ENCODE measurements at places on chromosomes 5 and 9.

GRCh38 chr9:21974722-21975409 is 19.3 kb downstream of the CDKN2A start:
- DNase-seq, result no peak

DNA sequence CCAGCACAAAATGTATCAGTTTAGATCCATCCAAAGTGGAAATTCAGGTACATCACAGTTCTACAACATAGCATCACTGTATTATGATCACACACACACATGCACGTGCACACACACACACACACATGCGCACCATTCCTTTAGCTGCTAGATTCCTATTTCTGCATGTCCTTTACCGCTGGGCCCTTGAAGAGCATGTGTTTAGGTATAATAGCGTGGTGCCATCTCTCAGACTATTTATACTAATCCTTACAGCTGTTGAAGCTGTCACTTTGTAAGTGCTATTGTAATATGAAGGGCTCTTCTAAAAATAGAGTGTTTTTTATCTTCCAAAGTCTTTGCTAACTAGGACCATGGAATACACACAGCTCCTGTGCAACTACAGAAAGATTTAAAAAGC is 308.8 kb upstream of the TRPC7 start:
- no peak for DNase-seq

DNA sequence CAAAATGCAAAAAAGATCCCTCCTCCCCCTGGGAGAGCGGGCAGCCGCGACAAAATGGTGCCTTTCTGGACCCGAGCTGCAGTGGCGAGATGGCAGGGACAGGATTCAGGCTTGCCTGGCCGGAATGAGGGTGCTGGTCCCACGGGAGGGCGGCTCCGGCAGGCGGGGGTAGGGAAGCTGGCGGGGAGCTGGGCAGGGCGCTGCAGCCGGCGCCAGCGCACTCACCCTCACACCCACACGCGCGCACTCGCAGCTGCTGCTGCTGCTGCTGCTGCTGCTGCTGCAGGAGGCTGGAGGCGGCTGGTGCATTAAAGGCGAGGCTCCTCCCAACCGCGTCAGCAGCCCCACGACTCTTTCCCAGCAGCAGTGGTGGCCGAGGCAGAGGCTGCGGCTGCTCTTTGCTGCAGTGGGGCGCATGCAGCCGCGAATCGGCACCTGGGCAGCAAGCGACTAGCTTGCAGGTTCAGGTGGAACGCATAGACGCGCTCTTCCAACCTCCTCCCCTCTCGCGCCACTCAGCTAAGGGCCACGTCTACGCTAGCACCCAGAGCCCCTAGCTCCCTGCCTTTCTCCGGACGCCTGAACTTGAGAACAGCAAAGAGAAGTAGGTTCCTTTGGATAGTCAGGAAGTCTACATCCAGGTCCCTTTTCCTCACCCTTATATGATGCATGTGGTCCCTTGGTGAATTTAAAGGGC is at the start of gene PPP2R2B:
PPP2R2B (minus strand) TSS at position 282 of the 697 bp plus-strand sequence.
- DNase-seq, result peak; percentile 50

- DNase-seq, result peak; percentile 8
Observed at GRCh38 chr5:136027311-136027710, 1.5 kb upstream of the TGFBI start.

DNA sequence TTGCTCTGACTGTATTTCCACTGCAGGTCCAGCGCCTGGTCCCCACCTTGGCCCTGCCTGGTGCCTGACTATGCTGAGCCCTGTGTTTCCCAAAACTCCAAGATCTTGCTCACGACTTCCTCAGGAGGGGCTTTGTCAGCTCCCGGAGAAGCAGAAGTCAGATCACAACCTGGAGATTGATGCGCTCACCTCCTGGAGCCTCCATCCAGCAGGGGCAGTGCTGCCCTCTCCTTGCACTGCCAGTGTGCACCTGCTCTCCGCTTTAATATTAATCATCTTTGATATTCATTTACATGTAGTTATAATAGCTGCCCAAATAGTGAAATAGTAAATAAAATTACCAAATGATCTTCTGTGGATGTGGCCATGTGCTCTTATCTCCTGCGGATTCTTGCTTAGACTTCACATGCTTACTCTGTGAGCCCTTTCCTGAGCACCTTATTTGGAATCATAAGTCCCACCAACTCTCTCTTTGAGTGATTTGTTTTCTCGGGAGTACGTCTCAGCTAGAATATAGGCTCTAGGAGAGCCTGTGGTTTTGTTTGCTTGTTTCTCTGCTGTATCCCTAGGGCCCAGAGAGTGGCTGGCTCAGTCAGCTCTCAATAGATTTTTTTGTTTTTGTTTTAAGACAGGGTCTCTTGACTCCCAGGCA is 17.4 kb downstream of the MAML1 start:
- no peak for DNase-seq

DNA sequence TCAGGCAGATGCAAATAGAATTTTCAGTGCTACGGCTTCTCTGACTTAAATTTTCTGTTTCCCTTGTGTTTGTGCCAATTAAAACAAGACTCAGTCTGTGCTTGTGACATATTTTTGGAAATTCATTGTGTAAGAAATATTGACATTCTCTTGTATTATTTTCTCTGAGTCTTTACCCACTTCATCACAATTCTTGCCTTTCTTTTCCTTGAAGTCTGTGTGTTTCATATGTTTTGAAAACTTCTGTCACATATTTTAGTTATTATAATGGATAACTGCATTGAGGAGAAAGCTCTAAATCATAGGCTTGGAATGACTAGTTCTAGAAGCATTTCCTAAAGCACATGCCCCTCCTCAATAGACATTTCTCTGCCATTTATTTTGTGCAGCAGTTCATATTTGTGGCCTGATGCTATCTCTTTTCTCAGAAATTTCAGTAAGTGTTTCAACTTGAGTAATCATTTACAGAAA is 206.6 kb downstream of the PALM2AKAP2 start:
- no peak for DNase-seq

DNA sequence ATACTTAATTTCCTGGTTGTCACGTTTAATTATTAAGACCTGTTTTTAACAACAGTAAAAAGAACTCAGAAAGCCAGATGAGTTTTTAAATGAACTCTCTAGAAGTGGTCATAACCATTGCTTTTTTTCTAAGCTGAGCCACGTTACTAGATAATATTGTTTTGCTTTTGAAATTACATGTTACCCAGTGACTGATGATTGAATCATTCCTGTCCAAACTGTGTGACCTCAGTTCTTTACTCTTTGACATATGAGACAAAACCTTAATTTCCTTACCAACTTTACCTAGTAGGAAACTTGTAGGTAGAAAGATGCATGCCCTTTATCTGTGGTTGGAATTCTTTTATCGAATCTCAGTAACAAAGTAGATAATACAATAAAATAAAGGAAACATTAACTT is 411.7 kb downstream of the SH3GL2 start:
- no peak for DNase-seq

GRCh38 chr9:121691890-121692289 is 40.5 kb downstream of the DAB2IP start:
- no peak for DNase-seq

- DNase-seq, result no peak
Observed at GRCh38 chr9:96419691-96419969, 1.5 kb upstream of the ZNF367 start.

- DNase-seq, result peak; percentile 32
Observed at GRCh38 chr5:127683008-127683407, 20.2 kb upstream of the CCDC192 start.

DNA sequence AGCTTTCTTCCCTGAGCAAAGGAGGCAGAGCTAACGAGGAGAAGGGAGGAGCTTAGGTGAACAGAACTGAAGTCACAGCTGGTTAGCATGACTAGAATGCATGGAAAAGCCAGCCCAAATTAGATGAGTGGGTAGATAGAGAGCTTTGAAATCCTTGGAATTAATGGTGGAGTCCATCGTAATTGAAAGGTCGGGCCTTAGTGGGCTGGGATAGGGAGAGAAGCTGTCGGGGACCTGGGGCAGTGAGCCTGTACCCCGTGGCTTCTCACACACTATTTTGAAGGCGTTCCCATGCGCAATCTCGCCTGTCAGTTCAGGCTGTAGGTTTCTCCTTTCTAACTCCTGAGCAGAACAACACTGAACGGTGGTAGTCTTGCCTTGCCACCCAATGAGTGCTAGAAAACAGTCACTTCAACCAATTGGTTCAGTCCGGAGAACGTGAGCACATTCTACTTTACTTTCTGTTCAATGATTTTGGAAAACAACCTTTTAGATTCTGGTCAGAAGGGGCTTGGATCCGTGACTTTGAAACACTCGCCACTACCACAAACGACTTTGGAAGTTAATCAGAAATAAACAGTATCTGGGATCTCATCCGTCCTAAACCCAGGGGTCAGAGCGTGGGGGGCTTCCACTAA is 655 bp upstream of the RAI14 start:
- peak; percentile 81 for DNase-seq

DNA sequence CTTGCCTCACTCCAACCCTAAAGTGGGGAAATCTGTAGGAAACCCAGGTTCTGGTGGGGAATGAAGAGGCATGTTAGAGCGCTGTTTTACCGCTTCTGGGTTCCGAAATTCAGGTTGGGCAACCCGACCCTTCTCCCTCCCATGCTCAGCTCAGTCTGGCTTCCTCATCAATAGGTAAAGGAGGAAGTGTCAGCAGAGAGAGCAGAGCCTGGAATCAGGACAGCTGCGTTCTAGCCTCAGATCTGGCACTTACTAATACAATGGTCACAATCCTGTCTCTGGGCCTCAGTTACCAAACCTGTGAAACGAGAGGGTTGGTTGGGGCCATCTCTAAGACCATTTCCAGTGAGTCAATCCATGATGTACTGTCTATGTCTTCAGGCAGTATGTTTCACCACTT is 16.2 kb upstream of the TNIP1 start:
- no peak for DNase-seq

GRCh38 chr5:63081402-63081801 is 502.8 kb downstream of the LRRC70 start:
- no peak for DNase-seq

- DNase-seq, result no peak
Observed at GRCh38 chr5:137497396-137498290, 1.5 kb downstream of the SPOCK1 start.

GRCh38 chr5:72108202-72109061 is 1.2 kb downstream of the MAP1B start:
- DNase-seq, result peak; percentile 81

GRCh38 chr9:86796666-86797065 is 150.6 kb downstream of the GAS1 start:
- no peak for DNase-seq

DNA sequence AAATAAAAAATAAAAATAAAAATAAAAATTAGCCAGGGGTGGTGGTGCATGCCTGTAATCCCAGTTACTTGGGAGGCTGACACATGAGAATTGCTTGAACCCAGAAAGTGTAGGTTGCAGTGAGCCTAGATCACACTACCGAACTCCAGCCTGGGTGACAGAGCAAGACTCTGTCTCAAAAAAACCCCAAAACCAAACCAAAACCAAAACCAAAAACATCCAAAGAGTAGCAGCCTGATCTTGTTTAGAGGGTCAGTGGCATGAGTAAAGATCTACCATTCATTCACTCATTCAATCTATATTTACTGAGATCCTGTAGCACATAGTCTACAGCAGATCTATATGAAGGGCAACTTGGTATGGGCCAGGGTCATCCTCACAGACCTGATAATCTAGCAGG is 202.4 kb downstream of the MAPKAP1 start:
- DNase-seq, result no peak

DNA sequence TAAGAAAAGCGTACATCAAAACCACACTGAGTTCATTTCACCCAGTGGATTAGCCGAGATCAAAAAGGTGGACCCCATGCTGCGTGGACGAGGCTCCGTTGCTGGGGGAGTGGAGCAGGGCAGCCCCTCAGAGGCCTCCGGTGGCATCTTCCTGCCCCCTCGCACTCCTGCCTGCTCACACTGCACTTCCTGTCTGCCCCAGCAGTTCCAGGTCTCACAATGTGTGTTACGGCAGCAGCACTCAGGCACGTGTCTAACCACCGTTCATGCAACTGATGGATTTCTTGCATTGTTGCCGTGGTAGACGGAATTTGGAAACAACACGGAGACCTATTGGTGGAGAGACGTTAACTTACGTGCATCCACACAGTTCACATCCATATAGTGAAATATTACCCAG is 196.6 kb upstream of the OTULINL start:
- no peak for DNase-seq

DNA sequence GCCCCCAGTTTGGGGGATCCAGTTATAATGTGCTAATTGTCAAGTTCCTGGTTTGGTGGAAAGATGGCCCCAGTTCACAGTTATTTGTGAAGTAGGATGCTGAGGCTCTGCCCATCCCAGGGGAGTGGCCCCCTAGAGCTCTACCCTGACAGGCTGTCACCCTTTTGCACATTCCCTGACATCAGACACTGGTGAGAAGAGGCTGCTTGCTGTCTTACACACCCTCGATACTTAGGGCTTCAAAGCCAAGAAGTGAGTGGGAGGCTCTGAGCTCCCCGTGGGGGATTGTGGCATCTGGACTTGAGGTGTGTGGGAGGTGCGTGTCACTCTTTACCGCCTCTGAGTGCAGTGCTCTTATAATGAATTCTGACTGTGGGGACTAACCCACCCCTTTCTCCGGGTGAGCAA is 168.5 kb downstream of the DOCK2 start:
- DNase-seq, result no peak

- peak; percentile 22 for DNase-seq
Observed at GRCh38 chr9:114652776-114653555, 4.6 kb downstream of the TEX53 start.

DNA sequence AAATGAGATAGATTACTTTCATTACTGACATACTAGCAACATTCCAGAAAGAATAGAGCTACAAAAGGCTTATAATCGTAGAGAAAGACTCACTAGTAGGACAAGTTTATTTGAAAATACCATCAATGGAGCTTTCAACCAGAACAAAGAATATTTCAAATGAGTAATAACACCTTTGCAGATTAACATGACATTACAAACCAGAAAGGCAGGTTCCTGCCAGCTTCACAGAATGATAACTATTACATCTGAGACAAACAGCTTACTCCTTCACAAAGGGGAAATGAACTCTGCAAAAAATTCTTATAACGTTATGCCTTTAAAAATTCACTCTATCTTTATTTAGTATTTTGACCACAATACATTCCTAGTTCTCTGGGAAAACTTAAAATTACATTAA is 103.1 kb downstream of the EPB41L4A start:
- DNase-seq, result no peak

- DNase-seq, result no peak
Observed at GRCh38 chr5:99349787-99350186, 421.0 kb upstream of the CHD1 start.

DNA sequence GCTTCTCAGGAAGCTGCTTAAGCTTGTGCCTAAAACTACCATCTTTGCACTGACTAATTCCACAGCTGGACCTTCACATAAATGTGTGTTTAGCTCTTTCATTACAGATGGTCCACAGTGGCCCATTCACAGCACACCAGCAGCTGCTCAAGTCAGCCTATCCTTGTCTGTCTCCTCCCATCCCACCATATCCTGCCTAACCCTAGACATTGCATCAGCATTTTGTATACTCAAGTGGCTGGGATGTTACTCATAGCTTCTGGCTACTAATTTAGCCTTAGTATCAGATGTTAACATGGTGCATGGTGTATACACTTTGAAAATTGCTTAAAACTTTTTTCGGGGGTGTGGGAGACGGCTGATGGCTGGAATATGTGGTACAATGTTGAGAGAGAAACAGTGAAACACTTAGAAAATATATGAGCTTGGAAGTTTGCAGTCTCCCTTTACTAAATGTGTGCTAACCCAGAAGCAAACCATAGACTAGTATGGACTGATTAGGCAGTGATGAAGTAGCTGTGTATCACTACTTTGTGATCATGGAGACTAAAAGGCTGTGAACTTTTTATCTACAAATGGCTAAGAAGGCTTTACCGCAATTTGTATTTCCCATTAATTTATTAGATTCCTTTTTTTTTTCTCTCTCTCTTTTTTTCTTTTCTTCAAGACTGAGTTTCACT is 83.1 kb downstream of the JMY start:
- no peak for DNase-seq
